Stimulated activated CD8-positive, alpha-beta memory T cell treated with anti-CD3 and anti-CD28 coated beads, Interleukin-4, amount 100 ng/mL, for 4 hours (primary cell): ENCODE measurements at places on chromosomes 4 and X.

- DNase-seq: no peak
These were observed 792 bp downstream of the ADRA2C start for GRCh38 chr4:3766785-3767569.

DNA sequence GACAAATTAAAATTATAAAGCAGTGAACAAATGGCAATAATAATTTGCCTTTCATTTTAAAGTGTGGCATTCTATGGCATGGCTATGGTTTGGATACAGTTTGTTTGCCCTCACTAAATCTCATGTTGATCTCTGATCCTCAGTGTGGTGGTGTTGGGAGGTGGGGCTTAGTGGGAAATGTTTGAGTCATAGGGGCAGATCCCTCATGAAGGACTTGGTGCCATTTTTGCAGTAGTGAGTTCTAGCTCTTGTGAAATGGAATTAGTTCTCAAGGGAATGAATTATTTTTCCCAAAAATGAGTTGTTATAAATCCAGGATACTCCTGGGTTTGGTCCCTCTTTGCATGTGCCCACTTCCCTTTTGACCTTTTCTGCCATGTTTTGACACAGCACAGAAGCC lies 181.4 kb downstream of the AMELX start:
- no peak for DNase-seq

- DNase-seq: no peak
These were observed 51.7 kb downstream of the PIR start for GRCh38 chrX:15441464-15441863.

DNA sequence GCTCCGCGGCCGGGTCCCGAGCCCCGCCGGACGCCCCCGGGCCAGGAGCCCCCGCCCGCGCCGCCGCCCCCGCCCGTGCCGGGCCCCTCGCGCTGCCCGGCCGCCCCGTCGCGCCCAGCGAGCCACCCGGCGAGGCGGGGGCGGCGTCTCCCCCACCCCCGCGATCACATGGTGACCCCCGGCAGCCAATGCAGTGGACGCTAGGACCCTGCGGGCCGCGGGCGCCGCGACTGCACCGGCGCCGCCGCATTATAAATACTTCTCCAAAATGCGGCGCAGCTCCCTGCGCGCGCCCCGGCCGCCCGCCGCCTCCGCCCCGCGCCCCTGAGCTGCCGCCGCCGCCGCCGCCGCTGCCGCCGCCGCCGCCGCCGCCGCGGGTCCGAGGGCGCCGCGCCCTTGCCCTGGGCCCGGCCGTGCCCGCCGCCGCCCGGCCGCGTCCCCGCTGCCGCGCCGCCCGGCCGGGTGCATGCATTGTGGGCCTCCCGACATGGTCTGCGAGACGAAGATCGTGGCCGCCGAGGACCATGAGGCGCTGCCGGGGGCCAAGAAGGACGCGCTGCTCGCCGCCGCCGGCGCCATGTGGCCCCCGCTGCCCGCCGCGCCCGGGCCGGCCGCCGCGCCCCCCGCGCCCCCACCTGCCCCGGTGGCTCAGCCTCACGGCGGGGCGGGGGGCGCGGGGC lies at the start of gene NAT8L:
Gene NAT8L (plus strand): TSS at position 282 of the 680 bp plus-strand sequence. CDS start 185 bp downstream, at position 467.
- no peak for DNase-seq

DNA sequence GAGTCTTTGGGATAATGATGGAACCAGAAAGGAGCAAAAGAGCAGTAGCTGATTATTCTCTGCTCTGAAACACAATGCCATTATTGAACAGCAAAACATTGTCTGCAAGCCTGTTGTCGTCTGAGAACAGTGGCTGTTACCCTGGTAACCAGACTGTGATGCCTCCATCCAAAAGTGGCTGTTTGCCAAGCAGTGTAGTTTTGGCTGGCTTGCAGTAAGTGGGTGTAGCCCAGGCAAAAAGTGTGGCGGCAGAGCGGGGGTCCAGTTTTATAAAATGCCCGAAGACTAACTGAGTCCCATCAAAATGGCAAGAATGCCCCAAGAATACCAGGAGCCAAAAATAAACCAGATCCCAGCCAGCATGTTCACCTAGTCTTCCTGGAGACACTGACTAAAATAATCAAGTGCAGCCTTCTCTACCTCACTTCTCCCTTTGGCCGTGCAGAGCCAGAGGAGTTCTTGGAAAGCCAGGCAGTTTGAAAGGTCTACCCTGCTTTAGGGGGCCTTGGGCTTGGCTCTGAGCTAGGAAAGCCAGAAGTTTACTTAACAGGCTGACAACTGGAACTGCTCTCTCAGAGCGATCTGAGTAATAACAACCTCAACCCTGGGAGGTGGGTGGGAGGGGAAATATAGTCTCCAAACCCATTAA lies 2.6 kb downstream of the PLP1 start:
- DNase-seq: no peak

GRCh38 chr4:138329506-138330070 lies 87.4 kb upstream of the SLC7A11 start:
- no peak for DNase-seq

- no peak for DNase-seq
These were observed 67.6 kb upstream of the TMEM150C start for GRCh38 chr4:82629238-82630000.

- no peak for DNase-seq
These were observed 22.7 kb downstream of the F8A1 start for GRCh38 chrX:154908821-154909220.

- DNase-seq: no peak
These were observed 110.1 kb upstream of the VEGFC start for GRCh38 chr4:176902710-176903323.

- DNase-seq: no peak
These were observed 8.8 kb downstream of the ACSL1 start for GRCh38 chr4:184816962-184817361.

DNA sequence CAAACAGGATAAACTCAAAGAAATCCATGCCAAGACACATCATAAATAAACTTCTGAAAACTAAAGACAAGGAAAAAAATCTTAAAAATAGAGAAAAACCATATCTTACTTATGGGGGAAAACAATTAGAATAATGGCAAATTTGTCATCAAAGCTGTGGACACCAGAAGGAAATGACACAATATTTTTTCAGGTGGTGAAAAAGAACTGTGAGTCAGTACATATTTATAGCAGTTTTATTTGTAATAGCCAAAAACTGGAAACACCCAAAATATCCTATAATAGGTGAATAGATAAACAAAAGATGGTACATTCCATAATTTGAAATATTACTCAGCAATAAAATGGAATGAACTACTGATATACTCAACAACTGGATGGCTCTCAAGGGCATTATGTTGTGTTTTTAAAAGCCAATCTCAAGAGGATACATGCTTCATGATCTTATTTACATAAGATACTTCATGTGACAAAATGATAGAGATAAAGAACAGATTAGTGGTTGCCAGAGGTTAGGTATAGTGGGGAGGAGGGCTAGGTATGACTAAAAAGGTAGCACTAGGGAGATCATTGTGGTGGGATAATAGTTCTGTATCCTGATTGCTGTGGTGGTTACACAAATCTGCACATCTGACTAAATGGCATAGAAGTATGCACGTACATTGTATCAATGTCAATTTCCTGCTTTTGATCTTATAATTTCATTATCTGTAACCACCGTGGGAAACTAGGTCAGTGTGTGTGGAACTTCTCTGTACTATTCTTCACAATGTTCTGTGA lies 191.9 kb downstream of the PPP1R2C start:
- no peak for DNase-seq

- DNase-seq: no peak
These were observed 89.1 kb downstream of the TBC1D9 start for GRCh38 chr4:140666889-140667614.

DNA sequence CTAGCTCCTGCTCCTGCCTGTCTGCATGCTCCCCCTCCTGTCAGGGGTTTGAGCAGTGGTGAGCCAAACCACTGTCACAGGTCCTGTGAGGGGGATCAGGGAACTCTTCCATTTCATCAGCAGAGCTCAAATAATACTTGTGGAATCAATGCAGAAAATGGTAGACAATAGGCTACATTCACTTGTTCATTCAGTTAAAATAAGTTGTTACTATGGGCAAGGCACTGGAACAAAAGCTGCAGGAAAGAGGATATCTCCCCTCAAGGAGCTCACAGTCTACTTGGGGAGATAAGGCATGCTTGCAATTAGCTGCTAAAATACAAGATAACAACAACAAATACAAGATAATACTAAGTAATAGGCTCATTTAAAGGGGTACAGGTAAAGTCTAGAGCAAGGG lies 117.1 kb downstream of the GPC3 start:
- DNase-seq: no peak

DNA sequence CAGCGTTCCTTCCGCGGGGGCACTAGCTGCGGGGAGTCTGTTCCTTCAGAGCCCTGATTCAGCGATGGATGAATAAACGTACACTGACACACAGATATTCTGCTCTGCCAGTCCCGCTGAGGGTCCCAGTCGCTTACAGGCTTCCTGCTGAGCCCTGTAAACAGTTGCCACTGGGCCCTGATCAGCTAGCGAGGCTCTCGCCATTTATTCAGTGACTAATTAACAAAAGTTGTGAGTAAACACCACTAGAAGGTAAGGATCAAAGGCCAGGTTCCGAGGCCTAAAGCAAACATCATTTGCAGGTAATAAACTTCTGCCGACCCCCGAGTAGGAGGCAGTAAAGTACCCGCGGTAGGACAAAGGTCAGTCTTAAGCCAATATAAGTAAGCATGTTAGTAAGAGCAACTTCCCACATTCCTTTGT lies 442.6 kb upstream of the GALNT7 start:
- DNase-seq: no peak

- no peak for DNase-seq
These were observed 566.3 kb downstream of the IL15 start for GRCh38 chr4:142202404-142203332.

DNA sequence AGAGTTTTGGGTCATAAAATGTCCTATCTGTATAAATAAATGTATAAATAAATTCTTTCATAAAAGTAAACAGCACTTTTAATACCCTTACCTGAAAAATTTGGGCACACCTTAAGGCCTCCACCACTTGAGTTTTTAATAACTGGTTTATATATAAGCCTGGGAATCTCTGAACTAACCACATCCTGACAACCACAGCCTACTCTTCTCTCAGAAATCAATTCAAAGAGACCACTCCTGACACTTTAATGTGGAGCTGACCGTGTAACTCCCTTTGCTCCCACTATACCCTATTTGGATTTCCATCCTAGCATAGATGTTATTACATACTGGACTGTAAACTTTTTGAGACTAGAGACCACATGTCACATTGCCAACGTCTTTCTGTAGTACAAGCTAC lies 3.5 kb downstream of the FBXL5 start:
- no peak for DNase-seq

- DNase-seq: no peak
These were observed 553.6 kb downstream of the ADGRL3 start for GRCh38 chr4:61753739-61754138.

DNA sequence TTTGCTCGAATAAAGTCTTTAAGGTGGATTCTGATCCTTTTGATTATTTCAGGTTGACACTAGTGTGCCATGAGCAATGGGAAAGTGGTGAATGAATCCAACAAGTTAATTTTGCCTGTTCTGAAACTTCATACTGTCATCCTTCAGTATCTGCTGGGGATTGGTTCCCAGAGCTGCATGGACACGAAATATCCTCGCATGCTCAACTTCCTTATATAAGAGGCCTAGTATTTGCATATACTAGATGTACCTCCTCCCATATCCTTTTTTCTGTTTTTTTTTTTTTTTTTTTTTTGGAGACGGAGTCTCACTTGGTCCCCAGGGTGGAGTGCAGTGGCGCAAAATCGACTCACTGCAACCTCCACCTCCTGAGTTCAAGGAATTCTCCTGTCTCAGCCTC lies 23.0 kb upstream of the PDS5A start:
- DNase-seq: no peak

GRCh38 chr4:42673082-42673425 lies 16.1 kb upstream of the ATP8A1 start:
- DNase-seq: no peak

DNA sequence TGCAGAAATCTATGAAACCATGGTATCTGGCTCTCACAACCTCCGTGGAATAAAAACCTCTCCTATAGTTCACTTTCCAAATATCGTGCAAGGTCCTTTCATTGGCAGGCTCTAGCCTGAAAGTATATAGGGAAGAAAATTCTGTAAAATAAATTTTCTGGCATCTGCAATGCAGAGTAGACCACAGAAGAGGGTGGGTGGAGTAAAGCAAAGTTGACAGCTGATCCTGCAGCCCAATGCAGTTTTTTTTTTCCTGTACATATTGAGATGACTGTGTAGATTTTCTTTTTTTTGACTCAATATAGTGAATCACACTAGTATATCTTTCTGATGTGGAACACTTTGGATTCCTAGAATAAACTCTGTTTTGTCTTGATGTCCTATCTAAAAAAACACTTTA lies 56.7 kb downstream of the NPY2R start:
- DNase-seq: no peak

DNA sequence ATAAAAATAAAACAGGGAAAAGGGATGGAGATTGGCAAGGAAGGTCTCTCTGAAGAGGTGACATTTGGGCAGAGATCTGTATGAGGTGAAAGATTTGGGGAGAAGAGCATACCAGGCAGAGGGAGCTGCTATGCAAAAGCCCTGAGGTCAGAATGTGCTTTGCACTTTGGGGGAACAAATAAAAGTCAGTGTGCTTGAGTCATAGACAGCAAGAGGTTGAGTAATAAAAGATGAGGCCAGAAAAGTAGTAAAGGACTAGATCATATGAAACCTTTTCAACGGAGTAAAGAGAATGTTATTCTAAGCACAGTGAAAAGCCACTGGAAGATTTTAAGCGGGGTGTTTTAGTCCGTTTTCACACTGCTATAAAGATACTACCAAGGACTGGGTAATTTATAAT lies 76.5 kb upstream of the TEX13A start:
- no peak for DNase-seq

- DNase-seq: no peak
These were observed 53.5 kb downstream of the PTTG2 start for GRCh38 chr4:38013461-38014366.

DNA sequence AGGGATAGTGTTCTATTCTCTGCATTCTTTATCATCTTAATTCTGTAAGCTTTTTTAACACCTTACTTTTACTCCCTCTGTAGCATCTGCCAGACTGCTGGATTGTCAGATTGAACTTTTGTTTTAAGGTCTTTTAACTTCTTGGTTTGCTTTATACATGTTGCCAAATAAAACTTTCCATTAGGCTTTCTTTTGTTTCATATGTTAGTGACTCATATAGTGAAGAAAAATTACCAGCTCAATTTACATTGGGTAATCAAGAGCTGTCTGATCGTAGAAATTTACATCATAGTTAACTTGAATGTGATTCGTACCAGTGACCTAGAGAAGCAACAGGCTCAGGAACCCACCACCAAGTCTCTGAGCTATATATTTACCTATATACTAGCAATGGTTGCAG lies 28.5 kb upstream of the KLHL4 start:
- no peak for DNase-seq

- no peak for DNase-seq
These were observed 56.0 kb downstream of the MAGEB10 start for GRCh38 chrX:27863809-27864208.

- DNase-seq: no peak
These were observed 1038.0 kb downstream of the PCDH19 start for GRCh38 chrX:99371976-99372595.

- no peak for DNase-seq
These were observed 29.2 kb downstream of the SMIM14 start for GRCh38 chr4:39609454-39609931.

DNA sequence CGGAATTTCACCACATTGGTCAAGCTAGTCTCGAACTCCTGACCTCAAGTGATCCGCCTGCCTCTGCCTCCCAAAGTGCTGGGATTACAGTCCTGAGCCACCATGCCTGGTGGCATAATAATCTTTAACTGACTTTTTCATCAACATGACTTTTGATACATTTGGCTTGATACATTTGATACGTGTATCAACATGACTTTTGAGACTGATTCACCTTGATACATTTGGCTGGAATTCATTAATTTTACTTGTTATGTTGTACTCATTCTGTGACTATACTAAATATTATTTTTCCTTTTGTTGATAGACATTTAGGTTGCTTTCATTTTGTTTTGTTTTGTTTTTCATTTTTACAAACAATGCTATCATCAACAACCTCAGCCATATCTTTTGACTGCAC lies 6.3 kb downstream of the TMEM154 start:
- DNase-seq: no peak
